ENCODE measurements at places on chromosomes 5 and 9.
A peak's percentile ranks its signal among the peaks of the same experiment; 100 is the strongest.

- DNase-seq, result no peak
These were observed 76.2 kb downstream of the PTTG1 start for GRCh38 chr5:160497878-160498277.

DNA sequence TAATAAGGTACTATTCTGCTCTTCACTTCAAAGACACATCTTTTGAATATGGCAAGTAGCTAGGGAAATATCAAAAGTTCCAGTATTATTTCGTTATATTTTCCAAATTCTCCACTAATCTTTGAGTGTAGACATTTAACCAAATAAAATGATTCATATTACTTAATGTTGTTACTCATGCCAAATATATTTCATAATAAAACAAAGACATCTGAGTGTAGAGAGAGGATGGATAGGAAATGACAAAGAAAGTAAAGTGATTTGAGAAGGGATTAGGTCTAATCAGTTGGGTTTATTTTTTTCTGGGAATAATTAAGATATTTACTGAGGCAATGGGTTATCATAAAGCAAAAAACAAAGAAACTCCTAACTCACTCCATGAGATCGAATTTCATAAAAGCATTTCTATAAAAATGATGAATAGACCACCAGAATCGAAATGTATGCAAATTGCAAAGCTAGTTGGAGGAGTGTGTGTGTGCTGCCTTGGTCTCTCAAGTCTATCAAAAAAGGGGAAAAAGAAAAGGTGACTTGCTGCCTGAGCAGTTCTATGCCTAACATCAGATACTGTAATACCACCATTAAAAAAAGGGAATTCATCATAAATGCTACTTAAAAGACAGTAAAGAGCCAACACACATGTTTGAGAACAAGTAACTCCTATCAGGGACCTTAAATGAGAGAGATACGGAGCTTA lies 255.5 kb downstream of the PDE4D start:
- DNase-seq, result no peak

DNA sequence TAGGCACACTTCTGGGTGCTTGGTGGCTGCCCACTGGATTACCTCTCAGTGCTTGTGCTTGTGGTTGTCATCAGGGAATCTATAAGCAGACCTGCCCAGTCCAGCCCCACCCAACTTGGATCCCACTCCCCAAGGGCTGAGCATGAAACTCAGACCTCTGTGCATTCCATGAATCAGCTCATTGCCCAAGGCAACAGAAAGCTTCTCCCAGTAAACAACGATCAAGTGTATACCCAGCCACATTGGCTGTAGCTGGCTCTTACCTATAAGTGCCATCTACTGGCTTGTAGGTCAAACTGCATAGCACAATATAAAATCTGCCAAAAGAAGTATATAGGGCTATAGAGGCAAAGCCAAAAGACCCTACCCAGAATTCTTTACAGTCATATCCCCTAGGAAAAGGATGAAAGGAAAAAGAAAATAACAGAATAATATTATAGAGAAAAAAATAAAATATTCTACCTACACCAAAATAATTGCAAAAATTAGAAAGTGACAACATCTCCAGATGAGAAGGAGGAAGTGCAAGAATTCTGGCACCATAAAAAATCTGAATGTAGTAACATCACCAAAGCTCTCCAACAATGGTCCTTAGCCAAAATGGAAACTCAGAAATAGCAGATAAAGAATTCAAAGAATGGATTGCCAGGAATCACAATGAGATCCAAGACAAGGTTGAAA lies 321.0 kb upstream of the TRPC7 start:
- no peak for DNase-seq

DNA sequence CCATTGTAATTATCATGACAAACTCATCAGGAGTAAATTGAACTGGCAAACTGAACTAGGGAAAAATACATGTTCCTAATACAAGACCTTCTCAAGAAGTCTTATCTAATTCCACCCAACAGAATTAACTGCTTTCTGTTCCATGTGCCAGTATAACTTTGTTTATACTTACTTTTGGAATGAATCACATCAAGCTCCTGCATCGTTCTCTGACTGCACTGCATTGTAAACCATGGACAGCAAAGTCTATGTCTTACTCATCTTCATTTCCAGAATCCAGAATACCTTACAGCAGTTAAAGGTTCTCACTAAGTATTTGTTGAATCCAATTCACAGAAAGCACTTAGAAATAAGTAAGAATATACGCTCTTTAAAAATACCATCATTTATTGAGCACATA lies 102.8 kb downstream of the PLK2 start:
- no peak for DNase-seq

GRCh38 chr5:173624282-173624681 lies 7.8 kb upstream of the BOD1 start:
- DNase-seq, result no peak

DNA sequence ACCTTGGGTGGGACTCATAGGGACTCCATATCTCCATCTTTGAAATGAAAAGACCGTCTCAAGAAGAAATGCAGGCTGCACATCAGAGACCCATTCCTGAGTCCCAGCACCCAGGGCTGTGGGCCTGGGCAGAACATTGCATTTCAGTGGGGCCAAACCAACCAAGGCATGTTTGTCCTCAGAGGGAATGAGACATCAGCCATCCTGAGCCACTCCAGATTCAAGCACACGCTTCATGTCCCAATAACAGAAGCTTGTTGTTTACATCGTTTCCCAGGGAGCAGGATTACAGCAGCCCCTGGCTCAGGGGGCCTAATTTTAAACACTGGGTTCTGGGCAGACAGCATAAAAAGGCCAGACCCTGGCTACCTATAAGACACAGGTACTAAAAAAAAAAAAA lies 24.3 kb downstream of the DUSP1 start:
- no peak for DNase-seq

- DNase-seq, result peak; percentile 68
These were observed at the start of gene OLFML2A for GRCh38 chr9:124776954-124777648. TSS of gene OLFML2A (plus strand) at chr9:124777133. CDS start at chr9:124777271, 138 bp downstream.

DNA sequence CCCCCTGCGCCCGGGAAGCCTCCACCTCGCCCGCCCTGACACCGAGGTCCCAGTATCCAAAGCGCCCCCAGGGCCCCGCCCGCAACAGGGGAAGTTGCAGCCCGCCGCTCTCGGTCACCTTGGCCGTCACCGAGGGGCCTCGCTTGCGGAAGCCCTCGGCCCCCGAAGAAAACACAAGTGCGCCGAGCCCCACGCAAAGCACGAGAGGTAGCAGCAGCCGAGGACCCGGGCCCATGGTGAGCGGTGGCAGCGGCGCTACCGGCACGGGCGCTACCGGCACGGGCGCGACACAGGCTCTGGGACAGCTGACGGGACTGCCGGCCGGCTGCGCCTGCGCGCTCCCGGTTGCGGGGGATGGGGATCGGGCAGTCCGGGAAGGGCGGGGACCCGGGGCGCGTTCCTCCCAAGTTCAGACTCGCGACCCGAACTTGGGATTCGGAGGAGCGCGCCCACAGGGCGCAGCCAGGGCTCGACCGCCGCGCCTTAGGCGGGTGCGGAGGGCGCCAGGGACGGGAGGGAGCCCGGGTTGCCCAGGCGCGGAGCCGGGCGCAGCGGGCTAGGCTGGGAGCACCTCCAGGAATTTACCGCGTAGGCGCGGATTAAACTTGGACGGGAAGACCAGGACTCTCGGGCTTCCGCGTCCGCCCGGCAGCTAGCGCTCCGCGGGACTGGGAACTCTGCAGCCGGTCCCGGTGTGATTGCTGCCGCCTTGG lies at the start of gene PPIC:
Gene PPIC, minus strand, starts transcription at position 335 of the 713 bp plus-strand sequence. Its CDS starts 100 bp downstream, at position 235.
- peak; percentile 62 for DNase-seq

GRCh38 chr5:65359981-65360380 lies 121.7 kb downstream of the ADAMTS6 start:
- DNase-seq, result no peak

- no peak for DNase-seq
These were observed 71.4 kb downstream of the CEP120 start for GRCh38 chr5:123351820-123352219.

DNA sequence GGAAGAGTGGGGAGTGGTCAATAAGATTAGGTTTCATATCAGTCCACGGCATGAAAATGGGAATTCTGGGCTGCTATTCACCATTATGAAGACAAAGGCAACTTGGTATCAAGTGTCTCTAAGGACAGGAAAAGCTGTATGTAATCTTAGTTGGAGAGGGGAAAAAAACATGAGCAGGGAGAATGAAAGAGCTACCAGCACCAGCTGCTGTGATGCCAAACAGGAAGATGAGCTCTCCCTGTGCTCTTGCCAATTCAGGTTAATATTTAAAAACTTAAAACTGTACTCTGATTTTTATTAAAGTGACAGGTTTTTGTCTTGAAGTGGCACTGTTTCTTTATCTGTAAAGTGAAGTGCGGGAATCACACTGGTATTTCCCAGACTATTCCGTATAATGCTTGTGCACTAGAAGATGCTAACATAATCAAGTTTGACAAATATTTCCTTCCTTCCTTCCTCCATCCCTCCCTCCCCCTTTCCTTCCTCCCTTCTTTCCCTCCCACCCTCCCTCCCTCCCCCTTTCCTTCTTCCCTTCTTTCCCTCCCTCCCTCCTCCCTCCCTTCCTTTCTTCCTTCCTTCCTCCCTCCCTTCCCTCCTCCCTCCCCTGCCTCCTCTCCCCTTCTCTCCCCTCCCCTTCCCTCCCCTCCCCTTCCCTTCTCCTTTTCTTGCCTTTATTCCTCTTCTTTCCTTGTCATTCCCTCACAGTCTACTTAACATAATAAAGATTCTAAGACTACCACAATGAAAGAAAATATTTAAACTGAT lies 1383.0 kb upstream of the C9orf72 start:
- DNase-seq, result no peak

GRCh38 chr5:91225848-91226686 lies 157.1 kb downstream of the ARRDC3 start:
- peak; percentile 32 for DNase-seq

DNA sequence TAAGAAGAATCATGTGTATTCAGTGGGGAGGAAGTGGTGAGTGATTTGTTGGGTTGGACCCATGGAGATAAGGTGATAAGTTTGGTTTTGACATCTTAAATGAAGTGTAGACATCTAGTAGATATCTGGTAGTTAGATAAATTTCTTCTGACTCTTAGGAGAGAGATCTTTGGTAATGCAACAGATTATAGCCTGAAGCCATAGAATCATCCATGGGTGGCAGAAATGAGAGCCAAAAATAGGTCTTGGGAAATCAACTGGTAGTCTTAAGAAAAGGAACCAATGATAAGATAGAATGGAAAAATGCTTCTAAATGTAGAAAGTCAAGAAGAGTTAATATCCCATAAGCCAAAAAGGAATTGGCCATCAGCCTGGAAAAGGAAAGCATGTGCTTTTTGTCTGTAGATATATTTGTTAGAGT lies 532.7 kb upstream of the GRAMD2B start:
- no peak for DNase-seq

DNA sequence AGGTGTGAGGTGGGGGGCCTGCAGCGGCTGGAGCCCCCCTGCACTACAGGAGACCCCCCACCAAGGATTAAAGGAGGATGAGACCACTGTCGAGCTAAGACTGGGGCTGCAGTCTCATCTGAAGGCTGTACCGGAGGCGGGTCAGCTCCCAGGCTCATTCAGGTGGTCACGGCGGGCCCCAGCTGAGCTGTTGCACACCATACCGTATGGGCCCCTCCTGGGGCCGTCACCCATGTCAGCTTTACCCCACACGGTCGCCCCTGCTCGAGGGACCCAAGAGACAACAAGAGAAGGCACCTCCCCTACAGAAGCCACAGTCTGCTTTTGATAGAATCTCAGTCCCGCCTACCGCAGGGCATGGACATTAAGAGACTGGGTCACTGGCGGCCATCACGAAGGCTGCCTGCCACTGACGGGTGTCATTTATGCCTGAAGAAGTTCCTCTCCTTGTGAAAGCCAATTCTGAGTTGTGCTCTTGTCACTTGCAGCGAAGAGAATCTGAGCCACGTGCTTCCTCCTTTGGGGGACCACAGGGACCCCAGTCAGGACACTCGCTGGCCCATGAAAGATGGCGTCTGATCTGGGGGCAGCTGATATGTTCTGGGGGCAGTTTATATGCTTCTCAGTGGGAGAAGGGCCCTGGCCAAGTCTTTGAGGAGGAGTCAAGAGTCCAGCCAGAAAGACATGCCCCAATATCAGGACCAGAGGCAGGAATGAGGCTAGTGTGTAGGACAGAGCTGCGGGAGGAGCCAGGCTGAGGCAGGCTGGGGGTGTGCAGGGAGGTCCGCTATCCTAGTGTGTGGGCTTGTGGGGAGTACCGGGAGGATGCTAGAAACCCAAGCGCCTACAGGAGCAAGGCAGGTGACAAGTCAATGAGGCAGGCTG lies 102.4 kb downstream of the ZNF354C start:
- DNase-seq, result no peak

GRCh38 chr5:104498281-104498680 lies 935.7 kb upstream of the NUDT12 start:
- no peak for DNase-seq

DNA sequence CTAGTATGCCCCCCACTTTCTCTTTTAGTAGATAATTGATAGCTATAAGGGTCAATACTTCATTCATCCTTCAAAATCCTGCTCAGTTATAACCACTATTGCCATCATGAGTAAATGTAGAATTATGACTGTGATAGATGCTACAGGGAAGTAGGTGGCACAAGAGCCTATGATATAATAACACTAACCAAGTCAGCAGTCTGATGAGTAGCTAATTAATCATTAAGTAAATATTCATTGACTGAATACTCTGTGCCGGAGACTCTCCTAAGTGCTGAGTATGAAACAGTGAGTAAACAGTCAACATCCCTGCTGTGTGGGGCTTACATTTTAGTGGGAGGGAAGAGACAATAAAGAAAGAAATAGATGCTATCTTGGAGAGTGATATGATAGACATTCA lies 430.3 kb upstream of the ZNF462 start:
- DNase-seq, result no peak

- no peak for DNase-seq
These were observed 290.5 kb upstream of the ITGA1 start for GRCh38 chr5:52497133-52497693.

DNA sequence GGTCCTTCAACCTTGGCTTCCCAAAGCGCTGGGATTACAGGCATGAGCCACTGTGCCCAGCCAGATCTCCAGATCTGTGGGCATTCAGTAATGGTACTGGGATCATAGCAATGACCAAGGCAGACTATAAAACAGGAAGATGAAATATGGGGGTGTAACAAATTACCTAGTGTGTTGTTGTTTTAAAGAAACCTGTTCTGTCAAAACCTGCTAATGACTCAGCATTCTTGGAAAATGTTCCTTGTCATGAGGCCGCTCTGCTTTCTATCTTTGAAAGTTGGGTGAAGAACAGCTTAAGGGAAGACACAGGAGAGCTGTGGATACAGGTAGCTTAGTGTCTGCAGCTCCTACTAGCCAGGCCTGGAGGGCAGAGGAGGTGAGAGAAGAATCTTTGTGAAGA lies 19.4 kb downstream of the TARS1 start:
- no peak for DNase-seq
